Neural progenitor cell (in vitro differentiated cells): ENCODE measurements at places on chromosomes 5 and 9. TPM values are rescaled to one million over a fixed set of nuclear protein-coding genes. Genes with fewer than 3 reads are reported as not detected.

DNA sequence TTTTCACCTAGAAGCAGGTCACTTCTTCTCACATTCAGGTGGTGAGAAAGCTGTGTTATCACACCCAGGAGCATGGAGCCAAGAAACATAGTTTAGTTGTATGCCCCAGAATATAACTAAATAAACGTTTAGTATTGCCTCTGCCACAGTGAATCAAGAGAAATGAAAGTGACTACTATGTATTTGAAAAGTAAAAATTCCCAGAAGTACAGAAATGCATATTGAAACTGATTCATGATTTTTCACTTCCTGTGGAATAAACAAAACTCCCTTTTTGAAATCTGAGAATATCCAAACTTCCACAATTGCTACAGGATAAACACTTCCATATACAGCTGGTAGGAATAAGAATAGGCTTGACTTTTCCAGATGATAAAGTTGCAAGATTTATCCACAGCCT is 15.3 kb upstream of the NINJ1 start:
- H3K27ac ChIP-seq: no peak overlapping the region
- no peaks in the 10 kb centered on the region for H3K36me3 ChIP-seq
- no peaks in the 10 kb centered on the region for H3K27me3 ChIP-seq
- no peaks in the 10 kb centered on the region for H3K4me1 ChIP-seq

DNA sequence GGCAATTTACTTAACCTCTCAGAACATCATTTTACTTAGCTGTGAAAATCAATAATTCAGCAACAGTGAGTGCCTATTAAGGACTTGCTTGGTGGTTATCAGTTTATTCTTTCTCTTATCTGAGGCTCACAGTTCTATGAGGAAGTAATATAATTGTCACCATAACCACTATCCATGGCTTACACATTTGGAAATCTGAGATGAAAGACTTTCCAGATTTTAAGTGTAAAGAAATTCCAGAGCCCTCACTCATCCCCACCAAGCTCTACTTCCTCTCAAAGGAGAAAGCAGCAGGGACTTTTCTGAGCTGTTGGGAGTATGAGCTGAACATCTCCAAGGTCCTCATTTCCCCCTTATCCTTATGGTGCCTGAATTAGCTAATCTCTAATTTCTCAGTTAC is 321.5 kb downstream of the FBXL7 start:
- DNase-seq: no peak
- H3K36me3 ChIP-seq: no peaks in the 10 kb centered on the region
- H3K4me3 ChIP-seq: no peak overlapping the region
- H3K27ac ChIP-seq: no peak overlapping the region

- H3K4me1 ChIP-seq: peaks cover 10% of the 10 kb centered on the region
- no peak for DNase-seq
- H3K36me3 ChIP-seq: no peaks in the 10 kb centered on the region
- no peaks in the 10 kb centered on the region for H3K27me3 ChIP-seq
- H3K4me3 ChIP-seq: no peak overlapping the region
- no peak overlapping the region for H3K27ac ChIP-seq
Observed at GRCh38 chr9:341634-342421, 127.2 kb downstream of the DOCK8 start.

- peaks cover 62% of the 10 kb centered on the region for H3K27me3 ChIP-seq
- DNase-seq: peak; percentile 41
- H3K4me3 ChIP-seq: peak overlapping the region; percentile 40
- H3K4me1 ChIP-seq: peaks cover 34% of the 10 kb centered on the region
- H3K36me3 ChIP-seq: no peaks in the 10 kb centered on the region
Observed at GRCh38 chr5:141492168-141492885, 3.4 kb downstream of the PCDHGC5 start.

- no peak overlapping the region for H3K4me3 ChIP-seq
- H3K27me3 ChIP-seq: peaks cover 51% of the 10 kb centered on the region
- DNase-seq: peak; percentile 50
- H3K36me3 ChIP-seq: no peaks in the 10 kb centered on the region
- no peak overlapping the region for H3K27ac ChIP-seq
- H3K4me1 ChIP-seq: peaks cover 6% of the 10 kb centered on the region
Observed at GRCh38 chr5:83785176-83785668, 64.6 kb upstream of the HAPLN1 start.

The IFNK gene
- total RNA-seq: not detected in 2 replicates

The FAM174A gene
- total RNA-seq: 3.0 and 7.8 TPM in 2 replicates
